HCT116 (cell line): ENCODE measurements at places on chromosomes 7 and 10. TPM values are rescaled to one million over a fixed set of nuclear protein-coding genes. Genes with fewer than 3 reads are reported as not detected.
A peak's percentile ranks its signal among the peaks of the same experiment; 100 is the strongest.

- H3K36me3 ChIP-seq = no peaks in the 10 kb centered on the region
- no peaks in the 10 kb centered on the region for H3K4me1 ChIP-seq
- no peaks in the 10 kb centered on the region; the same call in 1 of the 2 replicates for H3K27me3 ChIP-seq
- no peak overlapping the region for H3K4me3 ChIP-seq
- DNase-seq = no peak
- no peak overlapping the region for H3K27ac ChIP-seq
These were observed 23.3 kb upstream of the SFTPA2 start for GRCh38 chr10:79583488-79584024.

- no peaks in the 10 kb centered on the region for H3K27me3 ChIP-seq
- no peak for DNase-seq
- H3K4me3 ChIP-seq = no peak overlapping the region
- H3K4me1 ChIP-seq = peaks cover 46% of the 10 kb centered on the region
- no peak overlapping the region for H3K27ac ChIP-seq
- H3K36me3 ChIP-seq = peaks cover 9% of the 10 kb centered on the region; the same call in 1 of the 2 replicates
These were observed 2.4 kb downstream of the NAMPT start for GRCh38 chr7:106282390-106282789.

DNA sequence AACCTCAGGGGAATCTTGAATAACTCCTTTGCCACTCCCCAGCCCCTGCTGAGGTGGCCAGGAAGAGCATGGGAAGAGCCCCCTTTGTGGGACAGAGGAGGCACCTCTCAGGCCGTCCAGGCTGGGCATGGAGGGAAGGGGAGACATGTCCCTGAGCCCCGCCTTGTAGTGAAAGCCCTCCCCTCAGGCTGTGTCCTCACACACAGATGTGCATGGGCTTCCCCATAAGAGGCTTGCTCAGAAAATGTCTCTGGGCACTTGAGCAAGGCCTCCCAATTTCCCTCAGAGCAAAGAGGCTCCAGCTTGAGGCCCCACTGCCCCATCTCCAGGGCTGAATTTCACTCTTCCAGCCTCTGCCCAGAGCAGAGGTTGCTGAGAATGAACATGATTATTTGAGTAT, 3.8 kb downstream of the TMEM72 start:
- DNase-seq = no peak
- H3K4me3 ChIP-seq = no peak overlapping the region
- no peaks in the 10 kb centered on the region for H3K4me1 ChIP-seq
- H3K36me3 ChIP-seq = no peaks in the 10 kb centered on the region
- peaks cover 6% of the 10 kb centered on the region; the same call in 1 of the 2 replicates for H3K27me3 ChIP-seq

DNA sequence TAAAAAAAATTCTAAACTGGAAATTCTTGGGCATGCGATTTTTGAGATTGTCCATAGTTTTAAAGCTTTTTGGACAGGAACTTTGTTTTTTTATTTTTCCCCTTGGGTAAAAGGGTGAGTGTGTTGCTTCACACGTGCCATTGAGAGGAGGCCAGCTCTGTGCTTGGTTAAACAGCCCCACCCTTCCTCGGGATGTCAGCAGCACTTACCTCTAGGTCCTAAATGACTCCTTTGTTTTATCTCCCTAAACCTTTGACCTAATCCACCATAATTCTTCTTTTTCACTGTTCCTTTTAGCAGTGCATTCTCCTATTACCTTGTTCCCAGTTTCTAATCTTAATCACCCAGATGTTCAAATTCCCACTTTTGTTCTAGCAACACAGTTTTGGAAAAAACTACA, 83.5 kb downstream of the SEMA3D start:
- H3K4me1 ChIP-seq = peaks cover 5% of the 10 kb centered on the region; the same call in 1 of the 2 replicates
- no peak overlapping the region for H3K27ac ChIP-seq
- H3K27me3 ChIP-seq = no peaks in the 10 kb centered on the region
- H3K4me3 ChIP-seq = peak overlapping the region; percentile 1; the same call in 1 of the 2 replicates

ZNF92 gene
- 9.4 TPM for total RNA-seq

DNA sequence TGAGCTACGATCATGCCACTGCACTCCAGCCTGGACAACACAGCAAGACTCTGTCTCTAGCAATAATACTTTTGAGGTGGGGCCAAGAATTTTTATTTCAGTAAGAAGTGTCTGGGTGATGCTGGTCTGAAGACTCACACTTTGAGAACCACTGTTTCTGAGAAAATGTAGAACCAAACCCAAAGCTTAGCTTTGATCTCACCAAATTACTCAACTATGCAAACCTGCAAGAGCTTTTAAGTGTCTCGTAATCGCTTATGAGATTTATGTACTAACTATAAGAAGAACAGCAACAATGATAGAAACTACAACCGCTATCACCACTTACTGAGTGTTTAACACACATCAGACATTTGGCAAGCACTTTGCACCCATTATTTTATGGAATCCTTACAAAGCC, 29.5 kb downstream of the APBB1IP start:
- no peaks in the 10 kb centered on the region for H3K27me3 ChIP-seq
- no peaks in the 10 kb centered on the region for H3K4me1 ChIP-seq
- DNase-seq = no peak
- H3K36me3 ChIP-seq = no peaks in the 10 kb centered on the region
- no peak overlapping the region for H3K4me3 ChIP-seq
- H3K27ac ChIP-seq = no peak overlapping the region

DNA sequence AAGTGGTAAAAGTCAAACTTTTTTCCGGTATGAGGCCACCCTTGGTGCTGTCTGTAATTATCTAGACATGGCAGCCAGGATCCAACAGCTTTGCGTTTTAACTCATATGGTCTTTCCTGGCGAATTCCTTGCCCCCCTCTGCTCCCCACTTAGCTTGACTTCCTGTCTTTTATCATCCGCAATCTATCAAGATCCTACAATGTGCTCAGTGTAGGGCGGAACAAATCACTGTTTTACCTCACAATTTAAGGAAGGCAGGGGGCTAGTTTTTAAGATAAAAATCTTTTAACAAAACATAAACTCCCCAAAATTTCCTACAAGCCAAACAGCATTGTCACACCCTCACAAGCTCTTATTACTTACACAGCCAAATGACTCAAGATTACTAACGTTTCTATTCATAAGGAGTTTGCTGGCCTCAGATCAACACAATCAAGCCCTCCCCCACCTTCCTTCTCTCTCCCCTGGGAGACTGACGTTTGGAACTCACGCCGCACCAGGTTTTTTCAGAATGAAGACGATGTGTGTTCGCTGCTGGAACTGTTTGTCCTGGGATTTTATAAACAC, 1.3 kb upstream of the CDK14 start:
- H3K27me3 ChIP-seq = no peaks in the 10 kb centered on the region
- no peak overlapping the region for H3K4me3 ChIP-seq

- H3K4me3 ChIP-seq = no peak overlapping the region
- H3K27ac ChIP-seq = no peak overlapping the region
- no peaks in the 10 kb centered on the region for H3K36me3 ChIP-seq
- DNase-seq = no peak
- peaks cover 24% of the 10 kb centered on the region for H3K27me3 ChIP-seq
These were observed 697.6 kb downstream of the KCNMA1 start for GRCh38 chr10:76939933-76940468.

DNA sequence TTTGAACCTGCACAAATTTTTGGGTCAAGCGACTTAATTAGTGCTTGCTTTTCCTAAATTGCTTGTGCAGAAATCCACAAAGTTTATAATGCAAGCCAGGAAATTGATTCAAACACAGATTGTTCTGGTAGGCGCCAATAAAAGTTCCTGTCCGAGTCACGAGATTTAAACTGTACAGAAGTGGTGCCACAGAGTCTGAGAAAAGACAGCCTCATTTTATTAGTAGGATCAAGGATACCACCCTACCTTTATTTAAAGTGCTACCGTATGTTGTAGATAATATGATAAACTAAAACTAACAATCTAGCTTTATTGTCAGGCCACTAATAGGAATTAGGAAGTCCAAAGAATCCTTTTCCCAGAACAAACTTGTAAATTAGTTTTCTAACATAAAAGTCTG, 696.7 kb downstream of the TNS3 start:
- DNase-seq = no peak
- H3K4me1 ChIP-seq = peaks cover 6% of the 10 kb centered on the region; the same call in 1 of the 2 replicates
- H3K36me3 ChIP-seq = no peaks in the 10 kb centered on the region
- H3K27me3 ChIP-seq = no peaks in the 10 kb centered on the region
- no peak overlapping the region for H3K27ac ChIP-seq
- H3K4me3 ChIP-seq = no peak overlapping the region

- no peaks in the 10 kb centered on the region for H3K36me3 ChIP-seq
- H3K27me3 ChIP-seq = no peaks in the 10 kb centered on the region
- H3K4me3 ChIP-seq = no peak overlapping the region
- no peak overlapping the region for H3K27ac ChIP-seq
- DNase-seq = no peak
- H3K4me1 ChIP-seq = peaks cover 8% of the 10 kb centered on the region
These were observed 6.4 kb downstream of the NAPEPLD start for GRCh38 chr7:103142494-103142893.

LIPM gene
- not detected for total RNA-seq

PCDH15 gene
- total RNA-seq = not detected

AMZ1 gene
- total RNA-seq = not detected

DNA sequence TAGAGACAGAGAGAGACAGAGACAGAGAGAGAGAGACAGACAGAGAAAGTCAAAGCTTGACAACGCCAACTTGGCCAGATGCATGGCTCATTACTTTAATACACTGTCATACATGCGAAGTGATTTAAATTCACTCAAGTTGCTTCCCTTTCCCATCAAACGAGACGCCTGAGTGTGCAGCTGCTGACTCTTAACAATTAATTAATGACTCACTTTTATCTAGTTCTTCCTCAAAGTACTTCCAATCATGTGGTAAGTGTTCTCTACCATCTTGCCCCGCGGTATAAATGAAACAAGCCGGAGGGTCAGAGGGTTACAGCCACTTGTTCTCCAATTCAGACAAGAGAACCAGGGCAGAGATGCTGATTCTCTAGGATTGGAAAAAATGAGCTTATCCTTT, 90.8 kb downstream of the SFMBT2 start:
- H3K4me1 ChIP-seq = no peaks in the 10 kb centered on the region
- no peak for DNase-seq
- H3K27ac ChIP-seq = no peak overlapping the region
- H3K4me3 ChIP-seq = no peak overlapping the region
- H3K36me3 ChIP-seq = no peaks in the 10 kb centered on the region

TRIL gene
- not detected for total RNA-seq

DNA sequence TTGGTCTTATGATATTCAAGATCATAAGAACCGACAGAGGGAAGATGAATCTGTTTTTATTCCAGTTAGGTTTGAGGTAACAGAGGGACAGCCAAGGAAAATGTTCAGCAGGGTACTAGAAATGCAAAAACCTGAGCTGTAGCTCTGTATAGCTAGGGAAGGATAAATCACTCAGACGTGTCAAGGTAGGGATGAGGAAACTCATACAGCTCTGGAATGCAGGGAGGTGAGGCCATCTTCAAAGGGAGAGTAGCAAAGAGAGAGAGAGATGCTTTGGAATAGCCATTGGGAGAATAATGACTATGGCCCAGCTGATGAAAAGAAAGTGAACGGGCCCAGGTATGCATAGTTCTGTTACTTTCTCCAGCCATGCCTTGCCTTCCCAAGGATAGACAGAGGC, 77.8 kb downstream of the PAX2 start:
- peaks cover 21% of the 10 kb centered on the region for H3K4me1 ChIP-seq
- H3K27ac ChIP-seq = no peak overlapping the region
- no peak overlapping the region for H3K4me3 ChIP-seq
- H3K36me3 ChIP-seq = no peaks in the 10 kb centered on the region
- no peak for DNase-seq
- peaks cover 24% of the 10 kb centered on the region for H3K27me3 ChIP-seq

ZNF138 gene
- 10.1 TPM for total RNA-seq

DNA sequence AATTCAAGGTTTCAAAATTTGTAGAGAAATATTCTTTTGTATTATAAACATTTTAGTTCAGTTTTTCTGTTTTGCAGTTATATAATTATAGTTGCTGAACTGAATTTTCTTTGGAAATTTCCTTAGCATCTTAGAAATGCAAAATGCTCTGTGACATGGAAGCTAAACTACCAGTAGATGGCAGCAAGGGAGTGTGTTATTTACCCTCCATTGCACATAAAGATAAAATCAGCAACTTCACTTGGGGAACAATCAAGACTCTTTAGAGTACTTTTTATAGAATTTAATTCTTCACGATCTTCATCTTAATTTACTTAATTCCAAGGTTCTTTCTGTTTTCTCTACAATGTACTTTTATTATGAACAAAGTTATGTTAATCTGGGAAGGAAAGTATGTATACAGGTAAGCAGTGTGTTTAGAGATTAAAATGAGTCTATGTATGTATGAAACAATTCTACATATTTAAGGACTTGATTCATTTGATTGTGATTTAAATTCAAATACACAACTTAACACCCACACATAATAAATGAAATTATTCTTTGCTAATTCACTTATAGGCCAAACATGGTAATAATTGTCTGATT, 404.2 kb downstream of the THSD7A start:
- H3K27me3 ChIP-seq = no peaks in the 10 kb centered on the region
- no peaks in the 10 kb centered on the region for H3K4me1 ChIP-seq
- H3K27ac ChIP-seq = no peak overlapping the region
- DNase-seq = peak; percentile 53
- no peak overlapping the region for H3K4me3 ChIP-seq

UNCX gene
- total RNA-seq = not detected

- DNase-seq = no peak
- H3K27me3 ChIP-seq = no peaks in the 10 kb centered on the region
- peaks cover 28% of the 10 kb centered on the region; the same call in 1 of the 2 replicates for H3K36me3 ChIP-seq
- no peaks in the 10 kb centered on the region for H3K4me1 ChIP-seq
- no peak overlapping the region for H3K4me3 ChIP-seq
These were observed 69.3 kb upstream of the DNAJB6 start for GRCh38 chr7:157267516-157267915.
